CD4-positive, alpha-beta T cell treated with Interleukin-21 for 1 hour (primary cell): ENCODE measurements at places on chromosomes 12 and 14.
A peak's percentile ranks its signal among the peaks of the same experiment; 100 is the strongest.

DNA sequence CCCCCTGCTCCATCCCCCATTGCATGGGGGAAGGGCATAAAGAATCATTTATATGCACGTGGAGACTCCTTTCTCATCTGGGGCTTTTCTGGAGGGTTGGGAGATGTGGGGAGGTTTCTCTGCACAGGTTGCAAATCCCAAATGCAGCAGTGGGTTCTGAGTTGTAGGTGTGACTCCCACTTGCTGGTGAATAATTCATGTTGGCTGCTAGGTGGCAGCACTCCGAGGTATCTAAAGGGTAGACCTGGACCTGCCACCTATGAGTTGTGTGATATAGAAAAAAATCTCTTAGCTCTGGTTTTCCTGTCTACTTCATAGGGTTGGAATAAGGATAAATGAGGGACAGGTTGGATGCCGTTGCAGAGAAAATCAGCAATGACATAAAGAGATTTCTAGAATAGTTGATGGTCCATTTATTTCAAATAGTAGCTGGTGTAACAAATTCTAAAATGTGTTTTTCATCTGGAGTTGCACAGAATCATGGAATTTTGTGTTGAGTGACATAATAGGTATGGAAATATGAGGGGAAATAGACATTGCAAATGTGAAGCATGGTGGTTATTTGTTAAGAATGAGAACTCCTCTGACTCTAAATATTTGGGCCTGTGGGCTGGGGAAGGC is 4.6 kb downstream of the MARCHF9 start:
- peak; percentile 67 for DNase-seq

DNA sequence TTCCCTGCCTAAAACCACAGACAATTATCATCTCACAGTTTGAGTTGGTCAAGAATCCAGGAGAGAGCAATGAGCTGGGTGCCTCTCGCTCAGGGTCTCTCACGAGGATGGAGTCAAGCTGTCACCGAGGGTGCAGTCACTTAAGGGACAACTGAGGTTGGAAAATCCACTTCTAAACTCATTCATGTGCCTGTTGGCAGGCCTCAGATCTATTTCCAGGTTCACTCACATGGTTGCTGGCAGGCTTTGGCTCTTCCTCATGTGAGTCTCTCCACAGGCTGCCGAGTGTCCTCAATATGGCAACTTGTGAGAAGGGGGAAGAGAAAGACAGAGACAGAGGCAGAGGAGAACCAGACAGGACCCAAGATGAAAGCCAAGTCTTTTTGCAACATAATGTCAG is 10.5 kb upstream of the OR10P1 start:
- DNase-seq: no peak

GRCh38 chr14:52391881-52392615 is 77.9 kb downstream of the PTGER2 start:
- DNase-seq: no peak

DNA sequence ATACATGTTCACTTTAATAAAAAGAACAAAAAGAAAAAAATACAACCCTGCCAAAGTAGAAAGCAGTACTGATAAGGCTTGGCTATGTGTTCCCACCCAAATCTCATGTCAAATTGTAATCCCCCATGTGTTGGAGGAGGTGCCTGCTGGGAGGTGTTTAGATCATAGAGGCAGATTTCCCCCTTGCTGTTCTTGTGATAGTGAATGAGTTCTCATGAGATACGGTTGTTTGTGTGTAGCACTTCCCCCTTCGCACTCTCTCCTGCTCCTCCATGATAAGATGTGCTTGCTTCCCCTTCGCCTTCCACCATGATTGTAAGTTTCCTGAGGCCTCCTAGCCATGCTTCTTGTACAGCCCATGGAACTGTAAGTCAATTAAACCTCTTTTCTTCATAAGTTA is 59.9 kb downstream of the USP15 start:
- DNase-seq: no peak

- DNase-seq: peak; percentile 52
These were observed 54.8 kb downstream of the WNK1 start for GRCh38 chr12:807041-807735.

DNA sequence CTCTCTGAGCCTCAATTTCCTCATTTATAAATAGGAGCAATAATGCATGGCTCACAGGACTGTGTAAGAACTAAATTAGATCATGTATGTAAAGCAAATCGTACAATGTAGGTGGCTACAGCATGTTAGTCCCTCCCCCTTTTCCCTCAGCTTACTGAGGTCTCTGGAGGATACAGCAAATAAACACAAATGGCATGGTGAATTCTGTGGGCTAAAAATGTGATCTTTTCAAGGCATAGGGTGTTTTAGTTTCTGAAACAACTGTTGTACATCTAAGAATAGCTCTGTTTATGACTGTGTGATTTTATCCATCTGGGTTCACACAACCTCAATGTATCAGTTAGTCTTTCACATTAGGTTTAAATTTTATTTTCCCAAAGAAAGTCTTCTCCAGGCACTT is 121.2 kb upstream of the PLEKHG7 start:
- DNase-seq: no peak

DNA sequence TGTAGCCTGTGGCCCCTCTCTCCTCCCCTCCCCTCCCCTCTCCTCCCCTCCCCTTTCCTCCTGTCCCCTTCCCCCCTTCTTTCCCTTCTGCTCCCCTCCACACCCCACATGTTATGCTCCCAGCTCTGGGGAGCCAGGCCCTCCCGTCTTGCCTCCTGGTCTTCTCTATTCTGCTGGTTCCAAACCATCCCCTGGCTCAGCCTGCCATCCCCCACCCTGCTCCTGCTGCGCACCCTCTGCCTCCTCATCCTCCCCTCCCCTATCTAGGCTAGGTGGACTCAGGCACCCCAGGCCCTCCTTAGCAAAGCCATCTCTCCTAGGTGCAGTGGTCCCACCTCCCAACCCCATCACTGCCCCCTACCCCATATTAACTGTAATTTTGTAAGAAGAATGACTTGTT is 99.5 kb downstream of the CALM1 start:
- no peak for DNase-seq

- no peak for DNase-seq
These were observed 524.1 kb upstream of the FBXO33 start for GRCh38 chr14:39956372-39956771.

GRCh38 chr12:82366197-82366596 is 7.9 kb downstream of the METTL25 start:
- no peak for DNase-seq
